ENCODE measurements at places on chromosomes 6 and 20. TPM values are rescaled to one million over a fixed set of nuclear protein-coding genes. Genes with fewer than 3 reads are reported as not detected.

CRISP3 gene
- total RNA-seq, result not detected

GSTA3 gene
- not detected for total RNA-seq

GPX6 gene
- not detected for total RNA-seq

FABP7 gene
- not detected for total RNA-seq

GATA5 gene
- total RNA-seq, result 0.37 TPM

ADTRP gene
- not detected for total RNA-seq

PHF1 gene
- total RNA-seq, result 14.5 TPM

PKIB gene
- total RNA-seq, result 1.6 TPM

SLPI gene
- total RNA-seq, result 11.8 TPM

Measured in A549 treated with GW870086 at 1 μM for 4 hours (cell line).